ENCODE measurements at places on chromosomes 7 and 10.
A peak's percentile ranks its signal among the peaks of the same experiment; 100 is the strongest.

DNA sequence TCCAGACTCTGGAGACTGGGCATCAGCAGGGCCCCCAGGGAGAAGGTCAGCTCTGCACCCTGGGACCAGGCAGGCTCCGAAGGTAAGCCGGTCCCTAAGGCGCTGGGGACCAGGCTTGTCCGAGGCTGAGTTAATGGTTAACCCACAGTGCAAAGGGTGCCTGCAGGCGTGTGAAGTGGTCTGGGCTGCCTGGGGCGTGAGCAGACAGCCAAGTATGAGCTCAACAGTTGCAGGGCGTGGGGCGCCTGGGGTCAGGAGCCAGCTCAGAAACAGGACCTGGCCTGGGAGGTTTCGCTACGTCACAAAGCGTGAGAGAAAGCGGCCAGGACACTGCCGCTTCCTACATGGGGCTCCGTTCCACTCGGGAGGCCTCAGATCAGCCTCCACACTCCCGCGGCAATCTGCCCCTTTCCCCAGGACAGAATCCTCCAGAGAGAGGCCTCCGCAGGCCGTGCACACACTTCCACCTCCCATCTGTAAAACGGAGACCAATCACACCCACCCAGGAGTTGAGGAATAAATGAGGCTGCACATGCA lies 16.0 kb downstream of the PDGFA start:
- DNase-seq, result no peak

GRCh38 chr7:45461026-45461425 lies 113.1 kb upstream of the ADCY1 start:
- DNase-seq, result no peak

DNA sequence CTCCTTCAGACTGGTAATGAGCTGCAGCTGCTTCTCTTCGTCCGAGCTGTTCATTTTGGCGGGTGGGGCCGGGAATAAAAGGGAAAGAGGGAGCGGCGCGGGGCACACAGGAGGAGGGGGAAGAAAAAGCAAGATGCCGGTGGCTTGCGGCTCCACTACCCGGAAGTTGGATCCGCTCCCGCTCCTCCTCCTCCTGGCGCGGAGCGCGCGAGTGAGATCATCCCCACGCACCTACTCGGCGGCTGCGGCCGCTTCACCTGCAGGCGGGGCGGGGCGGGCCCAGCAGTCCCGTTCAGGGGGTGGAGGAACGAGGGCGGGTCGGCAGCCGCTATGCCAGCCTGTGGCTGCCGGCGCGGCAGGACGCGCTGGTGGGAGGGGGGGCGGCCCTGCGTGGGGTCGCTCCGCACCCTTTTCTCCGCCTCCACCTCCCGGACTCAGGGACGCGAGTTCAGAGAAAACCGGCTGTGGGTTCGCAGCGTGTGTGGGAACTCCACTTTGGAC lies at the start of gene SHTN1:
Gene SHTN1, minus strand, starts transcription at position 162 of the 501 bp plus-strand sequence. Its CDS starts 108 bp downstream, at position 54.
- peak; percentile 37 for DNase-seq

GRCh38 chr7:66790196-66790595 lies 49.7 kb downstream of the RABGEF1 start:
- DNase-seq, result no peak

DNA sequence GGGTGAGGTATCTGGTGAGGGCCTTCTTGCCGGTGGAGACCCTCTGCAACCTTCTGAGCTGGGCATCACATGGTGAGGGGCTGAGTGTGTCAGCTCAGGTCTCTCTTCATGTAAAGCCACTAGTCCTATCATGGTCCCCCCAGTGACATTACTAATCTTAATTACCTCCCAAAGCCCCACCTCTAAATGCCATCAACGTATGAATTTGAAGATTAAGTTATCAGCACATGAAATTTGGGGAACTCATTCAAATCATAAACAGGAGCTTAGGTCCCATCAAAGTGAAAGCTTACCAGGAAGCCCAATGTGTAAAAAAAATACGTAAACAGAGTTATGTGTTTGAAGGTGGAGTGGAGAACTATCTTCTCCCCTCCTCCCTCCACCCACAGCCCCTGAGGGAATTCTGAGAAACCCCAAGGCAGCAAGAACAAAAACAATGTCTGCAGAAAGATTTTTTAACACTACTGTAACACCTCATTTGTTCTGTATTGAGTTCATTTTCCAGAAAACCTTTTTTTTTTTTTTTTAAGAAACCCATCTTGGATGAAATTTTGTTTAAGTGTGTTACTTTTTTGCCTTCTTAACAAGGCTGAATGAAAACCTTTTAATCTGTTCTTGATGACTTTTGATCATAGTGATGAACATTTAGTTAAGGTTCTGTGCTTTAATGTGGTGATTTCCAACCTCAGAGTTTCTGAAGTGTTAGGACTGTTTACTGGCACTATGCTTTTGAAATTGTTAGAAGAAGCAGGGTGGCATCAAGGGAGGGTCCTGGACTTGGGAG lies 19.1 kb upstream of the PCGF5 start:
- DNase-seq, result no peak

- no peak for DNase-seq
Measured at GRCh38 chr7:70374772-70375533, 757.0 kb upstream of the GALNT17 start.

GRCh38 chr7:2688409-2689342 lies 674 bp downstream of the AMZ1 start:
- peak; percentile 44 for DNase-seq

DNA sequence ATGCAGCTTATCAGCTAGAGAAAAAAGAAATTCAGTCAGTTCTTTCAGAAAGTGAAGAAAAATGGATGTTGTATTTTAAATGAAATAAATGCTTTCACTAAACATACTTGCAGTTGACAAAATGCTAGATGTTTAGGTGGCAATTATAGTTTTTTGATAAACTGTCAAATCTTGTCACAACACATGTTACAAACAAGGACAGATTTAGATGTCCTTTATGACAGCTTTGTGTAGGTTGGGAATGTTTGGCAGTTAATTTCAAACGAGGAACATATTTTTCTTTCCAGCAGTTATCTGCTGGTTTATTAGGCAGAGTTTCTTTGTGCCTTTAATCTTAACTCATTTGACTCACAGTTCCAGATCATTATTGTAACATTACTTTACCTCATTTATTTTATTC lies 3.1 kb upstream of the PRPS1L1 start:
- no peak for DNase-seq

GRCh38 chr7:16084875-16085274 lies 336.5 kb downstream of the CRPPA start:
- no peak for DNase-seq

DNA sequence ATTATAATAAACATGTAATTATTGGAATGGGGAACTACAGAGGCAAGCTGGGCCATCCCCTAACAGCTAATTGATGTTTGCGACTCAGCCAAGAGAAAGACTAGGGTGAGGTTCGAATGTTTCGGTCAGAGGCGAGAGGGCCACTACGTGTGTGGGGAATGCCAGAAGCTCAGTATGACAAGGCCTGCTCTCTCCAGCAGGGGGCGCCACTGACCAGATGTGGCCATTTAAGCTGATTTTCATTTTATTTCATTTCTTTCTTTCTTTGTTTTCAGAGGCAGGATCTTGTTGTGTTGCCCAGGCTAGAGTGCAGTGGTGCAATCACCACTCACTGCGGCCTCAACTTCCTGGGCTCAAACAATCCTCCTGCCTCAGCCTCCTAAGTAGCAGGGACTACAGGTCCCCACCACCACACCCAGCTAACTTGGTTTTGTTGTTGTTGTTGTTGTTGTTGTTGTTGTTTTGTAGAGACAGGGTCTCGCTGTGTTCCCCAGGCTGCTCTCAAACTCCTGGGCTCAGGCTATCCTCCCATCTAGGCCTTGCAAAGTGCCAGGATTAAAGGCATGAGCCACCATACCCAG lies 38.1 kb downstream of the TMEM130 start:
- peak; percentile 39 for DNase-seq

- DNase-seq, result no peak
Measured at GRCh38 chr7:98211221-98211675, at the start of gene BHLHA15. TSS of gene BHLHA15 (plus strand) at chr7:98211439. CDS start at chr7:98212310, 871 bp downstream.

DNA sequence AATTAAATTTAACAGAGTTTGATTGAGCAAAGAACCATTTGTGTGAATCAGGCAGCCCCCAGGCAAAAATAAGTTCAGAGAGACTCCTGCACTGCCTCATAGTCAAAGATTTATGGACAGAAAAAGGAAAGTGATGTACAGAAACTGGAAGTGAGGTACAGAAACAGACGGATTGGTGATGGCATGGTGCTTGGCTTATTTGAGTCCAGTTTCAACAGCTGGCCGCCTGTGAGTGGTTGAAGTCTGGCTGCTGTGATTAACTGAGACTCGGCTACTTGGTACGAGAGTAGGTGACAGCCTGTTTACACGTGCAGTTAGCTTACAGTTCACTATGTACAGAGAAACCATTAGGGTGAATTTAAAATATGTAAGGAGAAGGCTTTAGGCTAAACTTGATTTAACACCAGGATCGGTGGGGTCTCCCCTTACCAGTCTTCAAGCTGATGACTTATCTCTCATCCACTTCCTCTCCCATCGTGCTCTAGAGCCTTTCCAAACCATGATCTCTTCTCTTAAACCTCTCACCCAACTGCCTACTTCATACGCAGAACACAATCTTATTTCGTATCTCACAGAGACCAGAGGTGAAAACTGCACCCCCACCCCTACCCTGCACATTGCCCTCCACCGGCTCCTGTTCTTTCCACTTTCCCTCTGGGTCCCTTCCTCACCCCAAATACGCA lies 5.0 kb upstream of the MSMB start:
- no peak for DNase-seq

All from hematopoietic multipotent progenitor cell (in vitro differentiated cells).